Stimulated activated CD8-positive, alpha-beta memory T cell treated with anti-CD3 and anti-CD28 coated beads, Interleukin-4, amount 100 ng/mL, for 4 hours (primary cell): ENCODE measurements at places on chromosomes 1 and 21.

- DNase-seq, result no peak
Measured at GRCh38 chr1:114167226-114167625, 13.6 kb upstream of the SYT6 start.

DNA sequence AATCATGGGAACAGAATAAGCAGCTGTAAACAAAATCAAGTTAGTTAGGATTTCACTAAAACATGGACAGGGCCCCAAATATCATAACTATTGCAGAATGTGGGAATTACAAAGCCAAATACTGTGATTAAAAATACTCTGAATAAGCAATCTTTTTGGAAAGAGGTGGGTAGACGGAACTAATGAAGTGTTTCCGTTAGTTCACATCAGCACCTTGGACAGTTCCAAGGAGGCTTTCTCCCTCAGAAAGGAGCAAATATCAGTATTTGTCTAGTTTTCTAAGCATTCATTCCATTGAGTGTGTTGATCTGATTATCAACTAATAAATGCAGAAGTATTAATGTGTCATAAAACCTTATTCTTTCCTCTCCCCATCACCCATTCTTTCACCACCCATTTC is 97.4 kb downstream of the FAM78B start:
- DNase-seq, result no peak

- DNase-seq, result no peak
Measured at GRCh38 chr21:44734026-44734745, 22.8 kb upstream of the TSPEAR start.

GRCh38 chr1:3659093-3659492 is 6.8 kb downstream of the TP73 start:
- no peak for DNase-seq

GRCh38 chr1:31781756-31782371 is 17.7 kb upstream of the ADGRB2 start:
- no peak for DNase-seq
